ENCODE measurements at places on chromosomes 2 and 18.

GRCh38 chr2:20097889-20098714 lies 46.7 kb upstream of the LAPTM4A start:
- peak; percentile 48 for DNase-seq

DNA sequence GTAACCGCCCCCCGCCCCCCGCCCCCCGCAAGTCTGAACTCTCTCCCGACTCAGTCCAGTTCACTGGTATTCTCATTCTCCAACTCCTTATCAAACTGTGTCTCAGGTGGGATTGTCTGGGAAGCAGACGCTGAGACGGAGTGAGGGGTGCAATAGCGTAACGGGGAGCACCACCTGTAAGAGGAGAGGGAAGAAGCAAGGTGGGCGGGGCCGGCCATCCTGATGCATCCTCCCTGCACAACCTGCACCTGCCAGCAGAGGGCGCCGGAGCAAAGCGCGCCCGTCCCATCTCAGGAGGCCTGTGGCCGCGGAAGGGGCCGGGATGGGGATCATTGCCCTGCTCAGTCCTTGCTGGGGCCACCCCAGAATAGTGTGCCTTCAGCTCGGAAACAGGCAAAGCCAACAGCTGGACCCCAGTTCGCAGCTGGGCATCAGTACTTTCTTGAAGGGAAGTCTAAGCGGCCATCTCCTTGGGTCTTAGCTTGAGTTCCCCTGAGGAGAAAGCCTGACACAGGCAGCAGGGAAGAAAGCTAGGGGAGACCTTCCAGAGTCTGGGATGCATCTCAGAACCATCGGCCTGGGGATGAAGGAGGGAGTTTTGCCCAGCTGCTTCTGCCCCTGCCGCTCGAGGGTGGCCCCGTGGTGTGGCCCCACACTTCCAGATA lies 208.0 kb downstream of the TFCP2L1 start:
- no peak for DNase-seq

- DNase-seq: no peak
Measured at GRCh38 chr2:95734976-95735890, 143.4 kb downstream of the TRIM43 start.

GRCh38 chr2:8152392-8153257 lies 529.2 kb upstream of the ID2 start:
- no peak for DNase-seq

DNA sequence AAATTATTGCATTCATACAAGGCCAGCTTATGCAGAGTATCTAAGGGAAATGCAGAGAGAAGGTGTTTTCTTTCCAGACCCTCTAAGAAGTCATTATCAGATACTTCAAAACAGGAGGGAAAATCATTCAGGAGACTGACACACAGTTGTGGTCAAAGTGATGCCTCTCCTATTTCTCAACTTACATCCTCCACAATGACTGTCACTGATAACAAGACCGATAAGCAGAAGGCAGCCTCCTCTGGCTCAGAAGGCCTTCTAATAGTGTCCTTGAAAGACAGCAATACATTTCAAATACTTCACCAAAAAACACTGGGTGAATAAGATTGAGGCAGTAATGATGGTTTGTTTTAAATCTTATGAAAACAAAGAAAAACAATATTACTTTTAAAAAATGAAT lies 199.7 kb downstream of the PIEZO2 start:
- DNase-seq: no peak

Data from kidney epithelial cell (primary cell).